ENCODE measurements at places on chromosomes 11 and 22.

GRCh38 chr11:123166071-123166559 lies 28.9 kb downstream of the CLMP start:
- DNase-seq, result no peak

GRCh38 chr22:42969348-42969975 lies 45.5 kb downstream of the PACSIN2 start:
- DNase-seq, result no peak

- DNase-seq, result no peak
Observed at GRCh38 chr11:114366331-114367243, 33.7 kb downstream of the C11orf71 start.

DNA sequence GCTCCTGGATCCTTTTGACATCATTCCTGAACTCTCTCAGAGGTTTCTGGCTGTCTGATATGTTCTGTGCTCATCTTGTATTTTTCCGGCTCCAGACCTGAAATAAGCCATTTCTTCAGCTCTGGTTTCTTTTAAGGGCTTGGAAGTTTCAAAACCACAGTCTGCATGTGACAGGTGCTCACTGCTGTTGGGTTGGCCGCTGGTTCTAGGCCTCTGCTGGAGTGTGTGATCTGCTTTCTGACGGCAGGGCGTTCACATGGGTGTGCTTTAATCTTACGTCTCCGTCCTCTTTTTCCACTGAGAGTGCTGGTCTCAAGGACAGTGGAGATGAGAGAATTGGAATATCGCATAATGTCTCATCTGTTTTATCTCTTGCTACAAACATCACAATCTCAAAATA lies 10.3 kb downstream of the ZBED4 start:
- DNase-seq, result no peak

GRCh38 chr11:120160436-120160835 lies 22.5 kb upstream of the TRIM29 start:
- DNase-seq, result no peak

DNA sequence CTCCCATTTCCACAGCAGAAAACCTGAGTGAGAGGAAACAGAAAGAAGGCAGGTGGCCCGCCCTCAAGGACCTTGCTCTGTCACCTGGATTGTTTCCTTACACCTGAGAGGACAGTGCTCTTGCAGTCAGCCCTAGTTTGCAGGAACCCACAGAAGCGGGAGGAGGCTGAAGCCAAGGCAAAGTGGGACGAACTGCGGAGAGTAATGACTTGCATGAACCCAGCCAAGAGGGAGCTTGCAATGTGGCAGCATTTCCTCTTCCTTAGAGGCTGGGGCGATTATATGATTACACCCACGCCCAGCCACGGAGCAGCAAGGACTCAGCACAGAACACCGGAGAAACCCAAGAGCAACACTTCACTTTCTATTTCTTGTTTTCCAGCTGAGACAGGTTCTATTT lies 102.6 kb downstream of the SPON1 start:
- no peak for DNase-seq

DNA sequence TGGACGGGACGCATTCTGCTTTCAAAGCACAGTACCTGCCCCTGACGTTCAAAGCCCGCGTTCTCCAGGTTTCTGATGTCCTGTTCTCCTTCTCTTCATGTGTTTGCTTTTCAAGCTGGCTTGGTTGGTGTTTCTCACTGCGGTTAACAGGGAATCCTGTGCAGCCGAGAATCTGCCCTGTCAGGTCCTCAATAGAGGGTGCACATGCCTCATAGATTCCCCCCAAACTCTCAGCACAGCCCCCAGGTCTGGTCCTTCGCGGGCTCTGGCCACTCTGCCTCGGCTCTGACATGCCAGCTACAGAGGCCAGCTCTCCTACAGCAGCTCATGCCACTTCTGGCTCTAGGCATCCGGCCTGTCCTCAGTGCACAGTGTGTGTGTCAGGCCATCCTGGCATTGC lies 1343.8 kb downstream of the TBC1D22A start:
- no peak for DNase-seq

DNA sequence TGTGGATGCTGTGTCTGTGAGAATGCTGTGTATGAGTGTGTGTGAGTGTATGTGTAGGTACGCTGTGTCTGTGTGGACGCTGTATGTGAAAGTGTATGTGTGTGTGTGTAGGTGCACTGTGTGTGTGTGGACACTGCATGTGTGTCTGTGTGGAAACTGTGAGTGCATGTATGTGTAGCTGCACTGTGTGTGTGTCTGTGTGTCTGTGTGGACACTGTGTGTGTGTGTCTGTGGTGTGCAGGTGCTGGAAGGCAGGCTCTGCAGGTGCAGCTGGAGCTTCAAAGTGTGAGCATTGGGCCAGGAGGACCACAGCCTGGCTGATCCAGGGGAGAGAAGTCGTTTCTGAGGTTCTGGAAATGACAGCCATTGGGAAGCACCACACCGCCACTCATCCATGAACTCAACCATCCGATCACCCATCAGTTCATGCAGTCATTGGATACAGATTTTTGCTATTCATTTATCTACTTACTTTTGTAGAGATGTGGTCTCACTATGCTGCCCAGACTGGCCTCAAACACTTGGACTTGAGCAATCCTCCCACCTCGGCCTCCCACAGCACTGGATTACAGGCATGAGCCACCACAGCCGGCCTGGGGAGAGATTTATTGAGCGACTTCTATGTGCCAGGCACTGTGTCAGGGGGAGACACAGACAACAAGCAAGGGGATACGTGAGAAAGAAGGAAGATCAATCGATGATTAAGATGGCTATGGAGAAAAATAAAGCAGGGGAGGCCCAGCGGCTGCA lies 9.6 kb downstream of the TRPM5 start:
- DNase-seq, result no peak

DNA sequence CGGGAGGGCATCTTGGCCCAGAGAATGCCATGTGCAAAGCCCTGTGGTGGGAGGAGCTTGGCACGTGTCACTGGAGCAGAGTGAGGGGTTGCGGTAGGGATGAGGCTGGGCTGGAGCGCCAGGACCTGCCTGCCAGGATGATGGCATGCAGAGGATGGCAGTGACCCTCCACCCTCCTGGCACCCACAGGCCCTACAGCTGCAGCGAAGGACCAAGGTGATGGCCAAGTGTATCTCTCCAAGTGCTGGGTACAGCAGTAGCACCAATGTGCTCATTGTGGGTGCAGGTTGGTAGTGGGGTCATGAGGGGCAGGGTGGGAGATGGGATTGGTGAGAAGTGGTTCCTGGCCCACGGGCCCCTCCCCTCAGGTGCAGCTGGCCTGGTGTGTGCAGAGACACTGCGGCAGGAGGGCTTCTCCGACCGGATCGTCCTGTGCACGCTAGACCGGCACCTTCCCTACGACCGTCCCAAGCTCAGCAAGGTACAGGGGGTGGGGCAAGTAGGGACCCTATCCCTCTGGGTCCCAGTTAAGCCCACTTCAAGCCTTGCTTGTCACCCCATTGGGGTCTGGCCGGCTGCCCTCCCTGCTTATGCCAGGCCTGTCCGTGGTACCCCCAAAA lies 7.4 kb downstream of the AIFM3 start:
- no peak for DNase-seq

GRCh38 chr11:111018566-111018965 lies 227.0 kb upstream of the POU2AF2 start:
- DNase-seq, result no peak
